Endothelial cell of umbilical vein (primary cell): ENCODE measurements at places on chromosomes 7 and 10. TPM values are rescaled to one million over a fixed set of nuclear protein-coding genes. Genes with fewer than 3 reads are reported as not detected.

Gene C10orf62
- not detected in 2 replicates for polyA plus RNA-seq

GRCh38 chr10:62278441-62278910, 9.8 kb upstream of the RTKN2 start:
- DNase-seq: no peak

DNA sequence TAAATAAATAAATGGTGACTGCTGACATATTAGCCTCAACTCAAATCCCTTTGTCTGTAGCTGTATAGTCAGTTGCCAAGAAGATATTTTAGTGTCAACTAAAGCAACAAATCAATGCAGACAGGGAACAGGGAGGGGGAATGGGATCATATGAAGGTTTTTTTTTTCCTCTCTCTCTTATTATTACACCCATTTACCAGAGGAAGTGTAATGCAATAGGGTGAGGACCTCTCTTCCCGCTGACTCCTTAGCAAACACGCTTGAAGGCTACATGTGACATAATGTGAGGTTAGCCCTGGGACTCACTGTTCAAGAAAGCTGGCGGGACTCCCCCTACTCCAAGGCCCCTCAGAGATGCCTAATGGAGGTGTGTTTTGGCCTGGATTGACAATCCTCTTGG, 88.2 kb downstream of the CHRM2 start:
- peak; percentile 93 for DNase-seq

DNA sequence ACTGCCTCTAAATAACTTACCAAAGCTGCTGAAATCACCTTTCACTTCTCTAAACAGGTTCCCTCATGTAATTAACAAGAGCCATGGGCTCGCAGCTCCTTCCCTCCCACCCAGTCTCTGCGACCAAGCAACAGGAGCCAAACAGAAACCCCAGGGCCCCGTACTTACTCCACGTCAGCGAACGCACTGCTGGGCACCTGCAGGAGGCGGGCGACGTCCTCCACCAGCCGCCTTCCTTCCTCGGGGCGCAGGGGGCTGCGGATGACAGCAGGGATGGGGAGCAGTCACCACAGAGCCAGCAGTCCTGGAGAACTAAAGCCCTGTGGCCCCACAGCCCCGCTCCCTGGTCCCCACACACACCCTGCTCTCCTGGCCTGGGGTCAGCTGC, 477.0 kb downstream of the PTPRN2 start:
- no peak for DNase-seq

DNA sequence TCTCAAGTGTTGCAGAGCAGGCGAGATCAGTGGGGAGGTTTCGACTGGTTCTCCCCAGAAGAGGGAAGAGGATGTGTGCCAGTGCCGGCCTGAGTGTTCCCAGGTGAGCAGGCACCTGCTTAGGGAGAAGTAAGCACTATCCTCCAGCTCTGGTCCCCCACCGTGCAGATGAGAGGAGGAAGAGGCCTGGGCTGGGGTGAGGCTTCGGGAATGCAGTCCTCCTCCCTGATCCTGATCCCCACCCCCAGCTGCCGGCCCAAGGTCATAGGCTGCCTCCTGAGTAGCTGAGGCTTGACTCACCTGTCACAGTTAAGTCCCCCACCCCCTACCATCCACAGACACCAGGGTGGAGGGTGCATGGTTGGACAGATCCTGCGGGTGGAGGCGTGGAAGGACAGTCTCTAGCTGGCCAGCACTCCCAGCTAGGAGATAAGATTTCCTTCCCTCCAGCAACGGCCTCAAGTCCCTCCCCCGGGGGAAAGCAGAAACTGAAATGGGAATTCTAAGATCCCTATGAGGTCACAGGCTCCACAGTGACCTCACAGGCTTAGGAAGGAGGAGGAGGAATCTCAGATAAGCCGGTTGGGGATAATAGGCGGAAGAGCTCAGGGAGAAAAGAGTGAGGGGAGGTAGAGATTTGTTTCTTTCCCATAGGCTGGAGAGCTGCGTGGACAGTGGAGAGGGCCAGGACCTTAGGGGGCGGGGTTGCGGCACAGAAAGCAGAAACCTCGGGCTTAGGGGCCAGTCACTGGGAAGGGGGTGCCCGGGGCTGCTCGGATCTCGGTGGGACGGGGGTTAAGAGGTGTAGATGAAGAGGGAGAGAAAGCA, 1.0 kb downstream of the LRCH4 start:
- DNase-seq: peak; percentile 68

Gene PLPP4
- polyA plus RNA-seq: 33.0 and 36.4 TPM in 2 replicates

- DNase-seq: peak; percentile 80
Observed at GRCh38 chr7:32587411-32587948, 92.2 kb downstream of the AVL9 start.

DNA sequence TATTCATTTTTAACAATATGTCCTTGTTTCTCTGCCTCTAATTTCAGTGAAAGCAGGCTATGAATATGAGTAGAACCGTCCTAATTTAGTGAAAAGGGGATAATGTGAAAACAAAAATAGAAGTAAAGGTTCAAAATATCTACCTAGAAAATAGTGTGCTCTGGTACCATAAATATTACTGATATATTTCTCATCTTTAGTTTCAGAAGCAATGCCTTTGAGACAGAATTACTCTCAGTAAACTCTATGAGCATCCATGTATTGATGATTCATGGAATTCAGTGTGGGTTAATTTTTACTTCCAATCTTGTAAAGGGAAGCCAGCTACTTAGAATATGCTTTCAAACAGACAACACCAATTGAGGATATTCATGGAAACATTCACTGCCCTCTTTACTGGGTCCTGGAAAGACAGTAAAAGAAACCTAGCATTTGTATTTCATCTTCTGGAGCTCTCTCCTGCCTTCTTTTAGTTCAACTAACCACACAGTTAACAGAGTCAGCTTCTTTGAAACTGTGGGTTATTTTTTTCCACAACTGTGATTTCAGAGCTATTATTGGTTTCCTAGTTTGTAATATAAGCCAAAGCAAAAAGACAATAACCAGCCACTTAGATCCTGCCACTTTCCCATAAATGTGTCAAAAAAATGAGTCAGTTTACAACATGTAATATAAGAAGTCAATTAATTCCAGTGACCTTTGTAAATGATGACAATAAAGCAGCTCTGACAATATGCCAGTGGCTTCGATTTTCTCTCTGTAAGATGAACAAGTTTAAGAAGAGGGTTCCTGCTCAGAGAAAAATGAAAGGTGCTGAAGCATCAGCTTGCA, 1.7 kb downstream of the LRRN3 start:
- no peak for DNase-seq

Gene CALCR
- not detected in 2 replicates for polyA plus RNA-seq

DNA sequence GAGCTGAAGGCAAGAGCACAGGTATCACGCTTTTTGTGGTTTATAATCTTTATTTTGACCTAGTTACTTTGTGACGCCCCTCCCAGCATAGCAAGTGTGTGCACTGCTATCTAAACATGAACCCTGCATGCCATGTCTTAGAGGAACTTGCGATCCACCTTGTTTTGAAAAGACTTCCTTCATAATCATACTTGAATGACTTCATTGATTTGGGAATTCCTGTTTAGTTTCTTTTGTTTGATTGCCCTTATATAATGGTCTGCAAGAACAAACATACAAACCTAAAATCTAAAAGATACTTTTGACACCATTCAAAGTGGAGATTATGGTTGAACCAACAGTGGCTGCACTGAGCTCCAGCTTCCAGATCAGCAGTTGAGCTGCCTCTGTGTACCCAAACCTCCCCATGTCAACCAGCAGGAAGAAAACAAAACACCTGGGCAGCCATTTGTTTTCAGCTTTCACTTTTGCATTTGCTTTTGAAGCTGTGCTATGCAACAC, 132.6 kb downstream of the CELF2 start:
- peak; percentile 39 for DNase-seq

Gene NUTM2D
- 1.4 and 1.9 TPM in 2 replicates for polyA plus RNA-seq

DNA sequence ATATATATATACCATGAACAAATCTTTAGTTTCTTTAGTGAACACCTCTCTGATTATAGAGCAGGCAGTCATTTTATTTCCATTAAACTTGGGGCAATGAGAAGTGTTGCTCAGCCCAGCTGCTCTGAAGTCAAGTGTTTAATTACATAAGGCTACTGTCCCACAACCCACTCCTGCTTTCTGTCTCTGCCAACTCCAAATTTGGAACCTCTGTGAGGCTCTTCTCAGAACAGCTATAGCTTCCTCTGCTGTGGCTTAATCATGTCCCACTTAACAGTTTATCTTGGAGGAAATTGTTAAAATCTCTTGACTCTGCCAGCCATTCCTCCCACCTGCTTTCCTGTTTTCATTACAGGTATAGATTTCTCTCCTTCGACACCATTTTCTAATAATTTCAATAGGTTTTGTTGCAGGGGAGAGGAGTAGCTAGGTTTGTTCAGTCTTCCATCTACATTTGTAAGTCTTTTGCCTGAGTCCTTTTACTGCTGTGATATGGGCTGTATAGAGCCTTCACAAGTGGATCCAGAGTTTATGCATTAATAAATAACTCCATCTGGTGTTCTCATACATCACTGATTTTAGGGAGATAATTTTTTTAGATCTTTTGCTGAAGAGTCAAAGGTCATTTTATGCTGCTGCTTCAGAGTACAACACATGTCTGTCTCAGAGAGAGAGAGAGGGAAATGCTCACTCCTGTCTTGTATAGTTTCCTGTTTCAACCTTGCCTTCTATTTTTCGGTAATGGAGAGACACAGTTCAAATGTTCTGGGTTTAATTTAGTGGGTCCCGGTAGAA, 170.4 kb downstream of the WNT2 start:
- DNase-seq: no peak

GRCh38 chr10:95303535-95303934, 12.7 kb upstream of the PDLIM1 start:
- no peak for DNase-seq

DNA sequence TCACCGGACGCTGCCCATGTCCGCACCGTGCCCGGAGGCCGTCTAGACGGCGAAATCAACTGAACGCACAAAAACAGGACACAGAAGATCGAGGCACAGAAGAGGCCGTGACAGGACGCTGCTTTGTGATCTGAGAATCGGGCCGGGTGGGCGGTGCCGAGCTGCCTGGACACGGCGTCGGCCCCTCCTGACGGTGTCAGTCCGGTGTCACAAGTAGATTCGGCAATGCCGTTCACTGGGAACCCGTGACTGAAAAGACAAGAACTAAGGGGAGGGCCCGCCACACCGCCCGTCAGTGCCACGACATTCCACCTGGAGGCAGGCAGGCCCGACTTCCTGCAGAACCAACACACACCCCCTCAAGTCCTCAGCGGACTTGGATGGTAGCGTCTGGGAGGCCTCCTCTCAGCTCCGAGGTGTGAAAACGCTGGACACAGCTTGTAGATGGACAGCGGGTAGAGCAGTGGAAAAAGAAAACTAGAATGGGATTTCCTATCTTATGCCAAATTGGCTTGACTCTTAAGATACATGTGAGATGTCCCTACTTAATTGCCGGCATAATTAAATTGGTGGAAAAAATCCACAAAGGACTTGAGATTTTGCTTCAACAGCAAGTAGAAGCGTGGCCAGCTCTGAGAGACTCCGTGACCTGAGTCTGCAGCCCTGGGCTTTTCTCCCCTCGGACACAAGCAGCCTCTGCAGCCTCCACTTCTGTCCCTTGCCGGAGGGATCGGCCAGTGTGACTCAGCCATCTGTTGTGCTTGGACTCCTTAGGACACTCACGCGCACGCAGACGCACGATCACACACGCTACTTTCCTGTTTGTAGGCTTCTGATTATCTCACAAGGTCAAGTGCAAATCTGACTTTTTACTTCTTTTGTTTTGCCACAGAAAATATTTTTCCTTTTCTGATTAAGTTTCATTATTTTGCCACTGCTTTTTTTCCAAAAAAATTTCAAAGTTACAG, 269.0 kb downstream of the DIP2C start:
- peak; percentile 92 for DNase-seq

Gene CALHM1
- polyA plus RNA-seq: not detected in 2 replicates

Gene ERVW-1
- not detected in 2 replicates for polyA plus RNA-seq

Gene GALNT11
- polyA plus RNA-seq: 28.0 and 36.5 TPM in 2 replicates

DNA sequence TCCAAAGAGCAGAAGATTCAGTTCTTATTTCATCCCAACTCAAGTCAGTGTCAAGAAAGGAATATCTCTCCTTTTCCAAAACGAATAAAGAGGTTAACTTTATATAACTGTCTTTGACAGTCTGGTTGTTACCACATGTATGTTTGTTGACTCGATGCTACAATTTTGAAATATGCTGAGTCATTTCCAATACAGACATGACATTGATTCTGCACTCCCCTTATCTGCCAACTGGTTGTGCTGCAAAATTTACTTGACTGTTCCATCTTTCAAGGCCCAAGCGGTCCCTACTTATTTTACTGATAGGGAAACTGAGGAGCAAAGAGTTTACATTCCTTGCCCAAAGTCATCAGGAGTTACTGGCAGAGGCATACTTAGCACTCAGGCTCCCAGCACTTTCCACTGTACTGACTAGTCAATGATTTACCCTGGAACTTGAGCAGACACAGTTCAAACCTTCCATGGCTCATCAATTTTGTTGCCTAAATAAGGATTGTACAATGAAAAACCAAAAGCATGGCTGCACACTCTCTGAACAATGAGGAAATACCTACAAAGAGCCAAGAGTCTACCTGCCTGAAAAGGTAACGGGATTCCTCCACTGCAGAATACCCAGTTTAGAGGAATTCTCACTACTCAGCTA, 52.8 kb downstream of the ABLIM1 start:
- DNase-seq: no peak

DNA sequence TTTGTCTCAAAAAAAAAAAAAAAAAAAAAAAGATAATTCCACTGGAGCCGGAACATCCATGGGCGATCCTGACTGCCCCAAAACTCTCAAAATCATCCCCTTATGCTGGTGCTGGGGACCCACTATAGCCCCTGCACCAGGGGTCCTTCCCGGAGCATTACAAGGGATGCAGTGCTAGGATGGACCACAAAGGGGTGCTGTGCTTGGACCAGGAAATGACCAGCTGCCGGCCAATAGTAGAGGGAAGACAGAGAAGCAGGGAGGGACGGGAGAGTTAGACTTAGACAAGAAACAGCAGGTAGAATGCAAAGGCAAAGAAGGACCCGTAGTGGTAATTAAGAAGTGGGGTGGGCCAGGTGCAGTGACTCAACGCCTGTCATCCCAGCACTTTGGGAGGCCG, 40.5 kb downstream of the RCC1L start:
- no peak for DNase-seq

Gene METTL2B
- 14.2 and 15.9 TPM in 2 replicates for polyA plus RNA-seq

Gene MOGAT3
- polyA plus RNA-seq: not detected in 2 replicates
